ENCODE measurements at places on chromosomes 7 and 10.
A peak's percentile ranks its signal among the peaks of the same experiment; 100 is the strongest.

DNA sequence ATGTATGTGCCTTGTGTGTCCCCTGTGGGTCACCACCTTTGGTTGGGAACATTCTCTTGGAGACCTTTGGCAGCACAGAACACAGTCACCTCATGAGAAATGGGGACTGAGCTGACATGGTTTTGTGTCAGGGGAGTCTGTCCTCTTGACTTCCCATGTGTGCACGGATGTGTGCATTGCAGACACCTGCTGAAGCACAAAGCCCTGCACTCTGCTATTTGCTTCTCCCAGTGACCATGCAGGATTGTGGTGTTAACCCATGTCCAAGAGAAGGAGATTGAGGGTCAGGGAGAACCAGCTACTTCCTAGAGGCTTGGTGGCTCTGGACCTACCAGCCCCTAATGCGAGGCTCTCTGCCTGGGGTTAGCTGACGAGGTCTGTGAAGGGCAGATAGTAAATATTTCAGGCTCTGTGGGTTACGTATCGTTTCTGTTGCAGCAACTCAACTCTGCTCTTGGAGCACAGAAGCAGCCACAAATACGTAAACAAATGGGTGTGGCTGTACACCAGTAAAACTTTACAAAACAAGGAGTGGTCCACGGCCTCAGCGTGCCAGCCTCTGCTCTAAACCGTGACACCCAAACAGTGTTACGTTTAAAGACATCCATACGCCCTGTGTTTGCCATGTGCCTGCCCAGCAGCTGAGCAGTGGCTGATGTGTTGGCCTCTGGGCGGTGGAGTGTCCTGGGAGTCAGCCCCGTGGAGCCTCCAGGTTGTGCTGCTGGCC lies 51.7 kb downstream of the ADCY1 start:
- DNase-seq, result no peak

- no peak for DNase-seq
Observed at GRCh38 chr7:18402488-18403183, 92.9 kb upstream of the HDAC9 start.

DNA sequence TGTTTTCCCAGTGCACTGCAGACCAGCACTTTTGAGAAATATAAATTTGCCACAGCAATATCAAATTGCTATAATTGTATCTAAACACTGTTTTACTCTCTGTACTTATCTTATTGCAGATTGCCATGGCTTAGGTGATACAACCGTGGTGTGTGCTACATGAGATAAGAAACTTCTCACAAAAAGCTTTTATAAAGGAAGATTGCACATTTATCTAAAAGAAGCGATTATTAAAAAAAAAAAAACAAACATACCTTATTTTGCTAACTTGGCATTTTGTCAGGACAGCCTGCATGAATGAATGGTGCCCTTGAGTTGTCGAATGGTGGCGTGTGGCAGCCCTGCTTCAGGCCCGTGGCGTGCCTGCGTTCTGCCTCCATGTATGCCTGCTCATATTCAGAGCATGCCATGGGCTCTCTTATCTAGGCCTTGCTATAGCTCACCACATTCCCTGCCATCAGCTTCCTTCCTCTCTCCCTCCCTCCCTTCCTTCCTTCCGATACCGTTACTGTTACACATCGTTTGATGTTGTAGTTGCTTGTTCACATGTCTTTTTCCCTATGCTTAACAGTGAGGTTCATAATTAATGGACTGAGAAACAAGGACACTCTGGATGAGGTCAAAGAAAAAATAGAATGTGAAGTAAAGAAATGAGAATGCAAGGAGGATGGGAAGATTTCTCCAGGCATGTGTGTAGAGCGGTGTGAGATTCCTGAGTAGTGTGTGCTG lies 34.9 kb downstream of the PRKAR2B start:
- peak; percentile 87 for DNase-seq

DNA sequence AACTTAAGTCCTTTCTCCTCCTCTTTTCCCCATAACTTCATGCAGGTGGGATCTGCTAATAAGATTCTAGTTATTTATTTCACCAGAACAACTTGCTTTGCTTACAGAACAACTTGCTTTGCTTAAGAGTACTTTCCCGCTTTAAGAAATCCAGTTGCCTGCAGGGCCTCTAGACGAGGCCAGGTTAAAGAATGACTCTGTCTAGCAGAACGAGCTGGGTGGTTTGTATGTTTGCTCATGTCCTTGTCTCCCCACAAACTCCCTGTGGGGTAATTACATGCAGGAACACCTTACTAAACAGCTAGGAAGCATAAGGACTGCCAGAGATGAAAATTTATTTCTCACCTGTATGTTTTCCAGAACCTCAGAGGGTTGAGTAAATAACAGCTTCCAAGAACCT lies 8.8 kb upstream of the FZD8 start:
- no peak for DNase-seq

GRCh38 chr10:51074238-51075028 lies at the start of gene PRKG1:
Gene PRKG1 (plus strand): TSS chr10:51074487.
- peak; percentile 31 for DNase-seq
